ENCODE measurements at places on chromosomes 5 and 9.

DNA sequence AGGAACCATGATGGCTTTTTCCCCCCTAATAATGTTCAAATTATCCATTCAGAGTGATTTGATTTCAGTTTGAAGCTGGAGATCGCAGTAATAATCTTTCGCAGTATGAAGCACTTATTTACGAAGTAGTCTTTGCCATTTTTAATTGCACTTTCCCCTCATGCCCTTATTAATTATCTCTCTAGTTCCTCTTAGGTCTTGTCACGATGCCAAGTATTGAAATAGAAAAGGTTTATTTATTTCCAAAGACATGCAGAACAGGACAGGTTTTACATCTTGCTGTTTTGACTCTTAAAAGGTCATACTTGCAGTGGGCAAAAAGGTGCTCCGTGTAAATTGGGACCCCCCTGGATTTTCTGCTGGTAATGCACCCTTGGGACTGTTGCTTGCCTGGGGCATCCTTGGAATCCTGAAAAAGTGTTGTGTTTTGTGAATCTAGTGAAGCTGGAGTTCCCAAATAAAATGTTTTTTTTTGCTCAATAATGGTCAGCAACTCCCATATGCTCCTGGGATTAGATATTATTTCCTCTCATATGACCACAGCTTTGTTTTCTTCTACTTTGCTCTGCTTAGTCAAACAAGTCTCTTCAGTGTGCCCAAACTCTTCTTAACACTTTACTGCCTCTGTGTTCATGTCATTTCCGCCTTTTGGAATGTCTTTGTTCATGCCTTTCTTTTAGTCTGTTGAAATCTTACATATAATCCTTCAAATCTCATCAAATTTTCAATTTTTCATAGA, 278.3 kb downstream of the TMEM38B start:
- DNase-seq, result no peak

DNA sequence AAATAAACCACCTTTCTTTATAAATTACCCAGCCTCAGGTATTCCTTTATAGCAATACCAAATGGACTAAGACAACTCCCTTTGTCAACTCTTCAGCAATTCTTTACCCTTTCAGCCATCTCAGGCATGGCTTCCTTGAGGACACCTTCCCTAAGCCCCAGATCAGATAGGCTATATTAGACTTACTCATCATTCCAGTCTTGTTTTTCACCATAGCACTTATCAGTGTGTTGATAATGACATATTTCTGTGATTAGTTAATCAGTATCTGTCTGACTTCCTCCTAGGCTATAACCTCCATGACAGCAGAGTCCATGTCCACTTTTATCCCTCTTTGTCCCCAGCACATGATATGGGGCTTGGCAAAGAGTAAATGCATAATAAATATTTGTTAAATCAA, 238.1 kb downstream of the ACTL7B start:
- DNase-seq, result no peak

GRCh38 chr5:115683081-115683480, 57.2 kb upstream of the TMED7 start:
- no peak for DNase-seq

DNA sequence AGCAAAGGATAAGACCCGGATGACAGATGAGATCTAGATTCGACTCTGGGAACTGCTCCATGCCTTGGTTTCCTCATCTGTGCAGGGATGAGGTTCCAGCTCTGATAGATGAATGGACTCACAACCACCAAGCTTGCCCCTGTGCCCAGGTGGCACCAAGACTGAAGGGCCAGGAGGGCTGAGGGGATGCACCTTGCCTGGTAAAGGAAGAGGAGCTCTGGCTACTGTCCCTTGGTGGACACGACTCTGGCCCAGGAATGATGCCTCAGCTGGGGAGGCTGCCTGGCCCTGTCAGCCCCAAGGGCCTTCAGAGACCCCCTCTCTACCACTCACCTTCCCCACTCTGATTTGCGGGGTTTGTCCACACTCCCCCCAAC, 24.9 kb upstream of the ANXA6 start:
- no peak for DNase-seq

DNA sequence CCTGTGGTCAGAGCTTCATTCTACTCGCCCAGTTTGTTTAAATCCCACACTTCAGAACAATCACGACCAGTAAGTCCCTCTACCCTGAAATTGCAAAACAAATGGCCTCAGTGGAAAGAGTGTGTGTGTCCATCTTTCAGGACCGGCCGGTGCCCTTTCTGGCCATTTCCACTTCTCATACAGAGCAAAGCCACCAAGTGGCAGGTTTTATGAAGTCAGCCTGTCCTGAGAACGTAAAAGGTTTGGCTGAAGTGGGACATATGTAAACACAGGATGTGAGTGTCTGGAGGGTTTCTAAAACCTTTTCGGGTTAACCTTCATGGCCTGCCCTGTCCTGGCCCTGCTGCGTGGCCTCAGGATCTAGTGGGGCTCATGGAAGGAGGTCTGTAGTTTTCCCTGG, 24.7 kb downstream of the NXNL2 start:
- no peak for DNase-seq
